Naive B cell (primary cell): ENCODE measurements at places on chromosomes 7 and 10. TPM values are rescaled to one million over a fixed set of nuclear protein-coding genes. Genes with fewer than 3 reads are reported as not detected.

DNA sequence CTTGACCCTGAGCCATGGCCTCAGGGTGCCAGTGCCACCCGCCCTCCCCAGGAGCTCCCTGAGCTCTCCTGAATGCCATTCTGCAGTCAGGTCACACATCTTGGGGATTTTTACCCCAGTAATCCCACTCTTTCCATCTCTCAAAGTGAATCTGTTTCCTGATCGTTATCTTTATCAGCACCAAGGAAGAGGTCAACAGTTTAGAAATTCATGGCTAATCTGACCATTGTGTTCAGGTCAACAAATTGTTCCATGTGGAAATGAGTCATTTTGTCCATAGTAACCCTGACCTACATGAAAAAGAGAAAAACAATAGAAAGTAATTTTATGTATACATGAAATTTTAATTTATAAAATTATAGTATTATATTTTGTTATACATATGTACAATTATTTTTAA is 28.8 kb upstream of the ZNF488 start:
- no peak for DNase-seq

GRCh38 chr10:123884351-123884906 is 7.2 kb downstream of the CPXM2 start:
- DNase-seq = no peak

GRCh38 chr7:73870041-73870492 is 9.1 kb downstream of the TMEM270 start:
- no peak for DNase-seq

DNA sequence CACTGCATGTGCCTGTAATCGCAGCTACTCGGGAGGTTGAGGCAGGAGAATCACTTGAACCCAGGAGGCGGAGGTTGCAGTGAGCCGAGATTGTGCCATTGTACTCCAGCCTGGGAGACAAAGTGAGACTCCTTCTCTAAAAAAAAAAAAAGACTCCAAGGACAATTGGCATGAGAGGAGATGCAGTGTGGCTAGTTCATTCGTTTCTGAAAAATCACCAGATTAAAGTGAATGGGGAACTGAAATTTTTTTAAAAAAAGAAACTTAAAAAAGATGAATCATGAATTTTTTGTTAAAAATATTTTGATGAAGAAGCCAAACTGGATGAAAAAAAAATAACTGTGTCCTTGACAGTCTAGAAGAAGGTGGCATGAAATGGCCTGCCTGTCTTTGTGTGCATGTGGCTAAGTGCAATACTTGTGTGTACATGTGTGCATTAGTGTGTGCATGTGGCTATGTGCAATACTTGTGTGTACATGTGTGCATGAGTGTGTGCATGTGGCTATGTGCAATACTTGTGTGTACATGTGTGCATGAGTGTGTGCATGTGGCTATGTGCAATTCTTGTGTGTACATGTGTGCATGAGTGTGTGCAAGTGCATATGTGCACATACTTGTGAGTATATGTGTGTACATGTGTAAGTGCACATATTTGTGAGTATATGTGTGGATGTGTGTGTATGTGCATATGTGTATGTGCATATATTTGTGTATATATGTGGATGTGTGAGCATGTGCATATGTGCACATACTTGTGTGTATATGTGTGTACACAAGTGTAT is 391.7 kb upstream of the KLF6 start:
- DNase-seq = peak; percentile 5

GRCh38 chr10:29343607-29344038 is 54.8 kb downstream of the LYZL1 start:
- DNase-seq = no peak

RBP3 gene
- not detected for polyA plus RNA-seq
